ENCODE measurements at places on chromosomes 16 and 17.

- DNase-seq, result no peak
These were observed 3.7 kb upstream of the USP32 start for GRCh38 chr17:60395508-60396065.

- no peak for DNase-seq
These were observed 21.6 kb upstream of the STH start for GRCh38 chr17:45977506-45977824.

DNA sequence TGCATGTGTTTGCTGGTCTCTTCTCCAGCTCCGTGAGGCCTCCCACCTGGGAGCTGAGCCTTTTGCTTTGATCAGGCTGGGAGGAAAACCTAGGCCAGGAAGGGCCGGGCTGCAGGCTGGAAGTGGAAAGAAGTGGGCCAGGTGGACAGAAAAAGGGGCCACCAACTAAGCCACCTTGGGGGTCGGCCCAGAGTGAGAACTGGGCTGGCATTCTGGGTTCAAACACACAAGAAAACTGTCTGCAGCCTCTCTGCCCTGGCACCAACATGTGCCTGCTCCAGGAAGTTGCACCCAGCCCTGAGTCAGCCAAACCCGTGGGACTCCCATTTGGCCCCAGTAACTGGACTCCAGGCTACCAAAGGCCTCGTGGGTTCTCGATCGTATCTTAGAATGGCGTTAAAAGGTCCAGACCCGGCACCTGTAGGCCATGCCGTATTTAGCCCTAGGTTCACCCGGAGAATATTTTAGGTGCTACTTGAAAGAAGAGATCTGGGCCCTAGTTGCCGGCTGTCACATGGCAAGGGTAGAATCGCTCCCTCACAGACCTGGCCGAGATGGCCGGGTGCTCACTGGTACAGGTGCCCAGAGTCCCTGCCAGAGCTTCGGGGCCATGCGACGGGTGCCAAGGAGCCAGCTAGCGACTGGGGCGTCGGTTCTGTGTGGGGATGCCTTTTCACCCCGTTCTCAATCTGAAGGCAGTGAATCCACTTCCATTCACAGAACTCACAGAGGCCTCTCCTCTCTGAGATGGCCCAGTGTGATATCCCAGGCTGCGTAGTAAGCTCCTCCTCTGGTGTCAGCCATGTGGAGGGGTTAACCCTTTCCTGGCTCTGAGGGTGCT, 236.6 kb downstream of the MRTFB start:
- no peak for DNase-seq

DNA sequence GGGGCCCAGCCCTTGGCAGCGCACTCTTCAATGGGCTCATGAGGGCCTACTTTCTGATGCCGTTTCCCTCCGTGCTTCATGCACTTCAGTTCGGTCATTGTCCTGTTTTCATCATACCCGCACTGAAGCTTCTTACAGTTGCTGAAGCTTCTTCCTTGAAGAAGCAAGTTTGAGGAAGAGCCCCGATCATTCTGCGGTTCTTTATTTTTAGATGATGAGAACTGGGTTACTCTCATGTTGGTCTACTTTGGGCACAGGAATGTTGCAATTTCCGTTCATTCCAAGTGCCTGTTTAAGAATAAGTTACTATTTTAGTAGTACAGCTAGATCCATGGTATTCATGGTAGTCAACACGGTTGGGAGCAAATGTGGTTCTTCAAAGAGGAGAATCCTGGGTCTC, 587.7 kb upstream of the HSBP1 start:
- DNase-seq, result no peak

- DNase-seq, result peak; percentile 54
These were observed 5.5 kb upstream of the SLC25A35 start for GRCh38 chr17:8300627-8301242.

DNA sequence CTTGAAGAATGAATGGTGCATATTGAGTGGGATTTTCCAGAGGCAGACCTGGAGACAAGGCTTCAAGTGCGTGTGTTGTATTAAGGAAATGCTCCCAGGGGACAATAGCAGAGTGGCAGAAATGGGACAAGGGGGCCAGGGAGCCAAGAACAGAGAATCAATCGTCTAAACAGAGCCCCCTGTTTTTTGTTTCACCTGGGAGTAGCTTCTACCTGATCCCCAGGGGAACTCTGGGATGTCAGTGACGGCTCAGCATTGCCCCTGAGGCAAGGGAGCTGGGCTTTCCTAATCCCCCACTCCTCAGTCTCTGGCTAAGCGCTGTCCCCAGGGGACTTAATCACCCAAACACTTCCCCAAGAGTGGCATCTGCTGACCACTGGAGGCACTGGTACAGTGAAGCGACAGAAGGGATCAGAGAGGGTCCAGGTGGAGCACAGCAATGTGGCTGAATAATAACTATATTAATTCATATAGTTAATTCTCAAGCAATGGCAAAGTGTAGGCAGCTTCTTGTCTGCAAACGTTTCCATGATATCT, 35.7 kb upstream of the C16orf78 start:
- DNase-seq, result no peak

GRCh38 chr17:77429969-77430752, 289.4 kb downstream of the SEC14L1 start:
- peak; percentile 82 for DNase-seq

DNA sequence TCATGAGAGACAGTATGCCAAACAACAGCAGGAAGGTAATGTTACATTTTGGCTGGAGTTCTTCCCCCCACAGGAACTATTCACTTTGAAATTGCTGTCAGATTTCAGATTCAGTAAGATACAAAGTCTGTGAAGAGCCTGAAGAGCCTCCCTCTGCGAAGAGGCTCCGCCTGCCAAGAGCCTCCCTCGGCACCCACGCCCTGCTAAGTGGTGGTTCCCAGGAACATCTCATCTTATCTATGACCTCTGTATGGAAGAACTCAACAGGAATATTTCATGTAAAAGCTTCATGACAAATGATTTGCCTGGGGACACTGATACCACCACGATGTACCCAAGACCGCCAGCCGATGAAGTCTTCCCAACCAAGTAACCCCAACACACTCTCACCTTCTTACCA, 3.2 kb downstream of the ZC3H7A start:
- no peak for DNase-seq

GRCh38 chr16:89722392-89723278, 1.3 kb downstream of the ZNF276 start:
- peak; percentile 75 for DNase-seq

- no peak for DNase-seq
These were observed 11.4 kb upstream of the SPACA3 start for GRCh38 chr17:32980230-32980629.

DNA sequence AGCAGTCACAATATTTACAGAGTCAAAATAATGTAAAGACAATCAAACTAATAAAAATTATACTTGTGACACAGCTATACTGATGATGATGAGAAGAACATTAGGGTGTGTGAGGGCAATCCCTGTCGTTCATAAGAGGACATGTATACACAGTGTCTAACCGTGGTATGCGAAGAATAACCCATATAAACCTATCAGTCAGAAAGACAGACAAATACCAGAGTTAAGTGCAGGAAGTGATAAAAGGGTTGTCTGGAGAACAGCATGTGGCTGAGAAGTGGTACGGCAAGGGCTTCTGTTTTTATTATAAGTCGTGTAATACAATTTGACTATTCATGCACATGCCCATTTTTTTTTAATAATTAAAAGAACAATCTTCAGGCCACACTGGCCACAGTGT, 46.7 kb downstream of the LMF1 start:
- no peak for DNase-seq

DNA sequence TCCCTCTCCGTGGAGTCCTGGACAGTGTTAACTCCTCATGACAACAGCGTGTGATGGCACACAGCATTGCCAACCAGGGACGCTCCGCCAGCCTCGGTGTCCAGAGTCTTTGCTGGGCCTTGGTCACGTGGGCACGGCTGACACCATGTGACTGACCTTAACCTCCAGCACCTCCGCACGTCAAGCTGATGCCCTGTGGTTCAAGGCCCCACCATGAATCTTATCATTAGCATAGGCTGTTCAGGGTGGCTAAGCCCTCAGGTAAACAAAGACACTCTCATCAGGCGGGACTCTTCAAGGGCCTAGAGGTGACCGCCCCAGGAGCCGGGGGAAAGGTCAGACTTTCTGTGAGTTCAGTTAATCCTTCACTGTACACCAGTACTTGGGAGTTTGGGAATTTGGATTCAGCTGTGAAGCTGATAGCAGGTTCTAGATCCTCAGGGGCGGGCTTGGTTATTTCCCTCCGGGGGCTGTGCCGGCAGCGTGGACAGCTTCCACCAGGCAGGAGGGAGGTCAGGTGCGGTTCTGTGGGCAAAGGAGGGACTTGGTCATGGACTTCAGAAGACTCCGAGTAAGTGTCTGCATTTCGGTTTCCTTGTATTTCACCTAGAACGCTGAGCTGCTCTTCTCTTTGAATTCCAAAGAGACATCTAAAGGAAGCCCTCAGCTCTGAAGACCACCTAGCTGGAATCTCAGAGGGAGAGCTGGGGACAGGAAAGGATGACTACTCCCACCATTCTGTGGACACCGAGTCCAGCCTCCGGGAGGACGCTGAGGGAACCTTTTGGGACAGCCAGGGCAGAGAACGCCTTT, 195.5 kb upstream of the CIBAR2 start:
- DNase-seq, result no peak

DNA sequence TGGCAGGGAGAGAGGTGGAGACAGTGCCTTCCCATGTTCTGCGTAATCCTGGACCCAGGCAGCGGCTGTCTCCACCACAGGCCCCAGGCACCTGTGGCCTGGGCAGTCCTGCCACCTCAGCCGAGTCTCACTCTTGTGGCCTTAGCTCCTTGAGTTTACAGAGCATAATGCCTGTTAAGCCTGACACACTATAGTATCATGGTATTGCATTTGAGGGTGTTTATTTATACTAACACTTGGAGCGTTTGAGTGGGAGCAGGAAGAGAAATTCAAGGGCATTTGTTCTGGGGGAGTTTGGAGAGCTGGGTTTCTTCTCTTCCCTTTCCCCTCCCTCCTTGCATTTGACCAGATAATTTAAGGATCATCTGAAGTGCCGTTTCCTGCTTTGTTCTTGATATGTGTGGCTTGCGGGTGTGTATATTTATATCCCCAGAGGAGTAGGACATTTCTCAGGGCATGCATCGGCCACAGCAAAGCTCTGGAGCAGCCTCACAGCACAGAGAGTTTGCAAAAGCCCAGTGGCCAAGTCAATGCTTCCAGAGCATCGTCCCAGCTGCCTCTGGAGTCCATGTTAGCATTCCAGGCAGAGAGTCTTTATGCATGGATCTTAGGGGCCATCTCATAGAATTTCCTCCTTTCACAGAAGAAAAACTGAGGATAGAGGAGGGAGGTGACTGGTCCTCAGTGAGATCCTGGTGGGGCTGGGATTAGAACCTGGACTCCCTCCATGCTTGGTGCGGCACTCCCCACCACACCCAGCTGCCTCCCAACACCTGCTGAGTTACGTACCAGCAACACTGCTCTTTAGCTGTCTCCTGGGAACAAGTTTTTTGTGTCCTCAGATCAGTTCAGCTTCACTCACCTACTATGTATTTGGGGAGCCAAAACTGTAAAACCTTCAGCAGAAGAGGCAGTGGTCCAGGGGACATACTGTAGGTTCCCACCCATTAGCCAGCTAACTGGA, 222.8 kb downstream of the CCDC182 start:
- DNase-seq, result no peak

DNA sequence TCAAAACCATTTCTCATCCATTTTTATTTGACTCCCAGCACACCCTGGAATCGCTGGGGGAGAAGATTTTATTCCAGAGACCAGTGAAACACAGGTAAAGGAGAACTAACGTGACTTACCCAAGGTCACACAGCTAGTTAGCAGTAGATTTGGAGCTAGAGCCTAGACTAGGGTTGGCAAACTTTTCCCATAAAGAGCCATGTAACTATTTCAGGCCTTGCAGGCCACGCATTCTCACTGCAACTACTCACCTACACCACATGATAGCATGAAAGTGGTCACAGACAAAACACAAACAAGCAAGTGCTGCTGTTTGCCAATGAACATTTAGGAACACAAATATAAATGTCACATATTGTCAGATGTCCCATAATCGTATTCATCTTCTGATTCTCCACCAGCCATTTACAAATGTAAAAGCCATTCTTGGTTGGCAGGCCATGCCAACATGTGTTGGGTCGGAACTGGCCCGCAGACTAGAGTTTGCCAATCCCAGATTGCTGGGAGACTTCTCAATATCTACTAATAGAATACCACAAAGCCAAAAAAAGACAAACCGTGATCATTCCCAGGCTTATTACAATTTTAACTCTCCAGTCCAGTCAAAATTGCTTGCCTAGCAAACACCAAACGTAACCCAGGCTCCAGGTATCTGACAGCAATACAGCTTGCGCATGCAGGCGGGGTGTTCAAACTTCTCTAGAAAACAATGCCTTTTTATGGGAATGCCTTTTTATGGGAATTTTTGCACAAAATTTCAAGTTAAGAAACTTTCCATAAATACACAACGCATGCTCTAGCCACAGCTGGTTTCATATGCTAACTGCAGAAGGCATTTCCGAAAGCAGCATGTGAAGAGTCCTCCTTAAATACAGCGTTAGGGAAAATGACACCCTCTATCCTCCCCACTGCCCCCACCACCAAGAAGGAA, 20.9 kb downstream of the ZFHX3 start:
- no peak for DNase-seq

DNA sequence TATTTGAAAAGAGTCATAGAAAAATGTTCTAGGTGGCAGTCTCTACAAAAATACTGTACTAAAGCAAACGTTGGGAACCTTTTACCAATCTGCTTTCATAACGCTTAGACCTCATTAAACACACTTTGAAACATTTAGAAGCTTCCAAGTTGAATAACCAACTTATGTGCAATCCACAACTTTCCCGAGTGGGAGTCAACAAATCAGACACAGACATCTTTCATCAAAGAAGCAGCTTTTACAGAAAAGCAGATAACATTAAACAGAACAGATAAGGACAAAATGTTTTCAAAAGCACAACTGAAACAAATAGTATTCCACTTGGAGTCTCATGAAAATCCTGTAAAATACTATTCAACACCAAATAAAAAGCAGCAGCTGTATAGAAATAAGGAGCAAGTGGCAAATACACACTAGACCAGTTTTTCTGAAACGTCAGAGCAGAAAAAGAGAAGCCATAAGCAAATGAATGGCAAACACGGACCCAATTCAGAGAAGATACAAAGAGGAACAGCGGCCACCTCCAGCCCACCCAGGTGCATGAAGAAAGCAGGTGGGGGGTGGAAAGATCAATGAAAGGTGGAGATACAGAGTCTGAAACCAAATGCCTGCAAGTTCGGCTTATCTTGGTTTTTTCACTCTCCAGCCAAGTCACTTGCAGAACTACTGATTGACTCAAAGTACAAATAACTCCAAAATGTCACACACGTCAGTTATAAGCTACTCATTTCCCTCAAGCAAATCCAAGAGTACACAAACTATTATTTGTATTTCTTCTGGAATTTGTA, 18.4 kb upstream of the FBF1 start:
- DNase-seq, result no peak

DNA sequence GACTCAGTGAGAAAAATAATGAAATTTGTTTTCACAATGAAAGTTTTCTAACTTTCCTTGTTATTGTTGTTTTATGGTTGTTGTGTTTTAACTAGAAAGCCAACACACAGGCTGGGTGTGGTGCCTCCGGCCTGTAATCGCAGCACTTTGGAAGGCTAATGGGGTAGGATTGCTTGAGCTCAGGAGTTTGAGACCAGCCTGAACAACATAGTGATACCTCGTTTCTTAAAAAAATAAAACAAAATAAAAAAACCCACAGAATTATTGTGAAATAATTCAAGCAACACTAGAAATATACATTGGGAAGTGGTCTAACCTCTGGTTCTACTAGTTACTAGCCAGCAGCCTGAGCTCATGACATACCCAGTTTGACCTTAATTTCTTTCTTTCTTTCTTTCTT, 630 bp downstream of the MILR1 start:
- no peak for DNase-seq

Data from activated naive CD8-positive, alpha-beta T cell treated with anti-CD3 and anti-CD28 coated beads for 36 hours (primary cell).